ENCODE measurements at places on chromosomes 5 and 9.

DNA sequence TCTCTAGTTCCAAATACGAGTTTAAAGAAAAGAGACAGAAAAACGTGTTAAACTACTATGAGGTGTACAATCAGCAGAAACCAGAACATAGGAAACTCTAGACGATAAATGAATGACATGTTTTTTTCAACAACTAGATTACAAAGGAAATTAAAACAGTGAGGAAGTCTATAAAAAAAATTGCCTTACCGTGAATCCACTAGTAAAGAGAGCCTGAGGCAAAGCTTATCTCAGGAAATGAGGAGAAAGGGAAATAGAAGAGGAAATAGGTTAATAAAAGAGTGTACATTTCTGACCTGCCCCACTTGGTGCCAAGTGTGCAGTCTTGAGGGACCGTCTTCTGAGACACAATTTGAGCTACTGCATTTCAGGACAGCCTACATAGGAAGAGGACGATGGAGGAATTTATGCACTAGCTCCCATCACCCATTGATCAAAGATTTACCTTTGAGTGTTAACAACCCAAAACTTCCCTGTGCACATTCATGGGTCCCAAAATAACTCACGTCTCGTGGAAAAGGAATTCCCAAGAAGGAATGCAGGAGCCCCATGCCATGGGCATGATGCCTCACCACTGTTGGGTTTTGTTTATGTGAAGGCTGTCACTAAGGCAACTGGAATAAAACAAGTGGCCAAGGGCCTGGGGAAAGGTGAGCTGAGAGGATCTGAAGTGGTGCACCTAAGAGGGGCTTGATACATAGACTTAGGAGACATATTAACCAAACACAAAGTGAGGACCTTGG is 53.6 kb upstream of the SLC1A3 start:
- DNase-seq, result no peak

DNA sequence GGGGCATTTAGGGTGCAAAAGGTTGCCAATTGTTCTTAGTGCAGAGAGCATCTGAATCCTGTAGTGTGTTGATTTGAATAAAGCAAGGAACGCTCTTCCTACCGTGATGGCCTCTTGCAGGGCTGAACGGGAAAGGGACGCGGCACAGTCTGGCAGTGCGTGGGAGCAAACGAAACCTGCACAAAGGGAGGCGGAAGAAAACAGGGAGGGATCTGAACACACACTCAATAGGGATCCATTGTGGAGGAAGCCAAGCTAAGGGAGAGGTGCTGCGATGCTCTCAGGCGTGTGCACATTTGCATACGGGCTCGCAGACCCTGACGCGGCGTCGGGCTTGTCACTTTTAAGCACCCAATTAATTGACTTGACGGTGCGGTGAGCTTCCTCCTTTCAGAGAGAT is 414.0 kb upstream of the IRX1 start:
- DNase-seq, result no peak

DNA sequence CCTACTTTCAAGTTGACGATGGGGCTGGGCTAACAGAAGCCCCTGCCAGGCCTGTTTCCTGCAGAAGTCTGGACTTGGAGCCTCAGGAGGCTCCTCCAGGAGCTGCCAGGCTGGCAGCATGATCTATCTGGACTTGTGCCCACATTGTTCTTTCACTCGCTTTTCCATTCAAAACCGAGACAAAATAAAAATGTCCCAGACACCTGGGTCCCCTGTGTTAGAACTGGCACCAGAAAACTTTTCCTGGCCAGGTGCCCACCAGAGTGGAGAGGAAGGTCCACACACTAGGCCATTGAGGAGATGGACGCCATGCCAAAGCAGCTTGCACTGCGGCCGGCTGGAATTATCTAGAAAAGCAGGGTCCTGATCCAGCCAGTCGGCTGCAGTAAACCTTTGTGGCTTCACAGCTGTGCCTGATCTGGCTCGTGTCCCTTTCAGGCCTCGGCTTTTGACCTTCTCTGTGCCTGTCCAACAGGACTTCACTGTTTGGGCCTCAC is 78.2 kb downstream of the GCNT1 start:
- no peak for DNase-seq

DNA sequence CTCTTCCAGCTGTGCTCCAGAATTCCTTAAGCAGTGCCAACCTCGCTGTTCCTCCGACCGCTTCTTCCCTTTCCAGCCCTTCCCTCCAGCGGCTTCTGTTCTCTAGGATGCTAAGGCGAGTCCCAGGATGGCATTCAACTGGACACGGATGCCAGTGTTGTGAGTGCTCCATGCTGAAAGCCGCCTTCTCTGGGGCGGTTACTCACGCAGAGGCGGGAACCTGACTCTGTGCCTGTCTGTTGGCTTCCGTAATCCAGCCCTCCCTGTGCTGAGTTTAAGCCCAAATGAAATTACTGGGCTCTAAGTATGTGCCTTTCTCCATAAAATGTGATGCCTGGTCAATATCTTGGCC is 20.2 kb downstream of the COL5A1 start:
- DNase-seq, result no peak

- DNase-seq, result no peak
These were observed 32.7 kb upstream of the SLCO6A1 start for GRCh38 chr5:102531506-102531905.

DNA sequence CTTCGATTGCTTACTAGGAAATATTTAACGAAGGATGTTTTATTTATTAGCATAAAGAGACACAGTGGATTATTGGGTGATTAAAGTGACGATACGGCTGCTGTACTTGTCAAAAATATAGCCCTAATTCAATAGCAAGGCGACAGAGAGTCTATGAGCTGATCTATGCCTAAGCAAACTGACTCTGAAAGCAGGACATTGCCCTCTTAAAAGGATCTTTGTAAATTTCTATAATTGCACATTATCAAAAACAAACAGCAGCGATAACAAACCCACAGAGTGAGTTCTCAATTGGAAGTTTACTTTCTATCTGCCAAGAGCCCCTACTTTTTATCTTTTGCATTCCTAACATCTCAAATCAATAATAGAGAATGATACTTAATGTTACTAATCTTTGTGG is 31.4 kb downstream of the TLX3 start:
- DNase-seq, result no peak

- DNase-seq, result no peak
These were observed 23.7 kb downstream of the IDNK start for GRCh38 chr9:83646500-83647239.

- DNase-seq, result no peak
These were observed 96.6 kb downstream of the FNBP1 start for GRCh38 chr9:129946246-129946995.

GRCh38 chr9:132973166-132973565 is 5.3 kb upstream of the GFI1B start:
- DNase-seq, result no peak

DNA sequence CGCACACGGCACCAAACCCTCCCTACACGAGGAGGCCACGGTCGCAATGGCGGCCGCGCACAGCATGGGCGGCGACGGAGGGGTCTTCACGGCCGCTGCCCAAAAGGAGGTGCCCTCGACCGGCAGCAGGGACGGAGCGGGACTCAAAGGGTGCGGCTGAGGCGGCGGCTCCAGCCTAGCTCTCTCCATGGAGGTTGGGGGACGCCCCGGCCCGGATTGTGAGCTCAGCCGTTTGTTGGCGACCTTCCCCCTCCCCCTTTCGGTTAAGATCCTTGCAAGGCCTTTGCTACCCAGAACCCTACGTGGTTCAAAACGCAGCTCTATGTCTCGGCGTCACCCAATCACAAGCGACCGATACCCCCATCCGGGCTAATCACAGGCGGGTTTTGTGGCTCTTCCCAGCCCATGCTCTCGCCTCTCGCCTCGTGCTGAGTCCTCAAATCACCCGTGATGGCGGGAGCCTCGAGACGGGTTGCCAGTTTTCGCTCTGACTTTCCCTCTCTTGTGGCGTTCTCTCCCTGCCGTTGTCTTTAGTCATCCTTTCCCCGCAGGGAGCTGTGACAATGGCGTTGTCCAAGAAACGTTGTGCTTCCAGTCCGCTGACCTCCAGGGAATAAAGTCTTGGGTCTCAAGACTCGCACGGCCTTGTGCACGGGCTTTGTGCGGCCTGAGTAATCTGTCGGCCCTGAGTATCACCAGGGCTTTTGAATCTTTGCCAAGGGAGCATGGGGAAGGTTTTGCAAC is 19.5 kb downstream of the C5orf52 start:
- no peak for DNase-seq

GRCh38 chr9:126347911-126348760 is 21.5 kb downstream of the MVB12B start:
- no peak for DNase-seq

DNA sequence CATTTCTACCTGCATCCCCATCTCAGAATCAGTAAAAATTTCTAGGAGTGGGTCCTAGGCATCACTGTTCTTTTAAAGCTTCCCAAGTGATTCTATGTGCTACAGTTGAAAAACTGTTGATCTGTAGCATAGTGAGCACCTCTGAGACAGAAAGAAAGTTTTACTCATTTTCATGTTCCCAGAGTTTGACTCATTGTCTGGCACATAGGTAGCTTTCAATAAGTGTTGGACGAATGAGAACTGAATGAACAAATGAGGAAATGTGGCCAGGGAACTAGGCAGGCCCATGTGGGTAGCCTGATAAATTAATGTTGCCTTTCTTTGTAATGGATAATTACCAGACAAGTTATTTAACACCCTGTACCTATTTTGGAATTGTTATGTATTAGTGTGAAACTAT is 33.8 kb downstream of the RNF180 start:
- DNase-seq, result no peak

DNA sequence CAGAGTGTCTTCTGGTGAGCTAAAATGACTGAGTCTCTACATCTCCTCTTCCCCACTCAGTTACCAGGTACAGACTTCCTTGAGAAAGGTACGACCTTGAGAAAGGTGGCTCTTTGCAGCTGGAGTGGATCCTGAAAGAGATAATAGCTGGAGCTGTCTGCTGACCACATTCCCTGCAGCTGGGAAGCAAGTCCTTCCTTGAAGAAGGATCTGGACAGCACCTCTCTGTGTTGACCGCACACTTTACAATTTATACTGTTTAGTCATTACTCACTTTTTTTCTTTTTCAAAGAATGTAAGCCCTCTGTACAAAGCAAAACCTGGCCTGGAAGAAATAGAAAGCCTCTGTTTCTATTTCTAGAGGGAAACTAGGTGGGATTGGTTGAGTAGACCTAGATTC is 148.8 kb downstream of the MACIR start:
- no peak for DNase-seq

GRCh38 chr5:10556893-10557746 is 6.8 kb upstream of the ANKRD33B start:
- DNase-seq, result no peak

DNA sequence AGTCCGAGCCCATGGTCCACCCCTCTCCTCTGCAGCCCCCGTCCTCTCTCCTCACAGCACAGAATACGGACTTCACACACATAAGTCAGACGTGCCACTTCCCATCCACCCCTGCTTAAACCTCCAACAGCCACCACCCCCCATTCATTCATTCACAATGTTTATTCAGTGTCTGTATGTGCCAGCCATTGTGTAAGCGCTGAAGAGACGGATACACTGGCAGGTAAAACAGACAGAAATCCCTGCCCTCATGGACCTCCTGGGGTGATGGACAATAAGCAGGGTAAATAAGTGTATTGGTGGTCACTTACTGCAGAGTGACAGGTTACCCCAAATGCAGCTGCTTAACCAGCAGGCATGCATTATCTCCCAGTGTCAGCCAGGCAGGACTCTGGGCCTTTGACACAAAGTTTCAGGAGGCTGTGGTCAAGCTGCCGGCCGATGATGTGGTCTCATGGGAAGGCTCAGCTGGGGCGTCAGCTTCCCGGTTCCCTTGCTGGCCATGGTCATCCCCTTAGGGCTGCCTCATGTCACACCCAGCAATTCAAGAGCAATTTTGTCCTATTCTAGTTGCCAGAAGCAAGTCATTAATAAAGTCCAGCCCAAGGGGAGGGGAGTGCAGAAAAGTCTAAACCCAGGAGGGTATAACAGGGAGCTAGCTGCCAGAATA is 1.8 kb upstream of the PAXX start:
- no peak for DNase-seq

DNA sequence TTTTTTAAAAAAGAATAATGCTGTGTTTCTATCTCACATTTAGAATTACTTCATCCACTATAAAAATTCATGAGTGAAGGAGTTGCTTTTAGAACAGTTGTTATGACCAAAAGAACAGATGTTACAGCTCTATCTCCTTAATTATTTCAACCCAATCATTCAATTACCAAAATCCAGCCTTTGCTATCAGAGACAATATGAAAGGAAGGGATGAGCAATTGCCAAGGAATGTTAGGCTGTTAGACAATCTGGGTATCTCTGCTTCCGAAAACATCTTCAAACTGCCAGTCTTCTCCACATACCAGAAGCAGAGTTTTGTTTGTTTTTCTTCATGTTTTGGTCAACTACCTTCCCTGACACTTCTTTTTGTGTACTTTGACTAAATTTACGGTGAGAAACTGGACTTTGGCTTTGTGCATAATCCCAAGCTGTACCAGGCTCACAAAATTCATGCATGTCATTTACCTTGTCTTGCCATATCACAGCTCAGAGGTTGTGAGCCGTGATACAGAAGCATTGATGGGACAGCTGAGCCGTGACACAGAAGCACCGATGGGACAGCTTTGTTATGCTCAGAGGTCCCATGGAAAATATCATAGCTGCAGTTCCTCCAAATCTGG is 405.5 kb downstream of the KIF4B start:
- DNase-seq, result no peak

- no peak for DNase-seq
These were observed 845.2 kb upstream of the CDH10 start for GRCh38 chr5:25489834-25490538.

DNA sequence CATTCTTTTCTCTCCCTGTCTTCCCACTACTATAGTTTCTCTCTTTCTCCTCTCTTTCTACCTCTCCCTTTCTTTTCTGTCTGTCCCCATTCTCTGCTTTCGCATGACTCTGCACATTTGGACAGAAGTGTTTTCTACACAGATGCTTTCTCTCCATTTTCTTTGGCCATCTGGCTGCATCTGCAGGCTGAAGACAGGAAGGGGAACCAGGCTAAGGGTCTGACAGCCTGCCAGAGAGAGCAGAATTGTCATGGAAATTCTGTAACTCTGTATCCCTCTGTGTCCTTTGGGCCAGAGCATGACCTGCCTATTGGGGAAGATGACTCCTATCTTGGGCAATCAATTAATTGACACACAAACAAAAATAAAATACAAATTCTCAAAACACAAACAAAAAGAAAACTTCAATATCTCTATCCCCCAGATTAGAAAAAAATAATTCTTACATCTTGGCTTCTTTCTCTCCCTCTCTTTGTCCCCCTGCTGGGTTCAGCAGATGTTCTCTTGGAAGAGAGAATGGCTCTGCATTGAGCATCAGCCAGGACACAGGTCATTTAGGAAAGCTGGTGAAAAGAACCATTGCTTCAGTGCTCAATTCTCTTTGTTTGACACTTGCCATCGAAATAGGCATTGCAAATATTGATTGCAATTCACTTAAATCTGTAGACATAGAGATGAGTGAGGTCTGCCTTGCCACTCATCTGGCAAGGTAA is 415.9 kb upstream of the KLF4 start:
- DNase-seq, result no peak

All from CD4-positive, alpha-beta T cell treated with Interleukin-6 at 100 ng/mL for 8 hours (primary cell).